ENCODE measurements at places on chromosomes 1 and 21. TPM values are rescaled to one million over a fixed set of nuclear protein-coding genes. Genes with fewer than 3 reads are reported as not detected.

GRCh38 chr21:41102281-41102680 is 65.7 kb upstream of the BACE2 start:
- no peak for DNase-seq

DNA sequence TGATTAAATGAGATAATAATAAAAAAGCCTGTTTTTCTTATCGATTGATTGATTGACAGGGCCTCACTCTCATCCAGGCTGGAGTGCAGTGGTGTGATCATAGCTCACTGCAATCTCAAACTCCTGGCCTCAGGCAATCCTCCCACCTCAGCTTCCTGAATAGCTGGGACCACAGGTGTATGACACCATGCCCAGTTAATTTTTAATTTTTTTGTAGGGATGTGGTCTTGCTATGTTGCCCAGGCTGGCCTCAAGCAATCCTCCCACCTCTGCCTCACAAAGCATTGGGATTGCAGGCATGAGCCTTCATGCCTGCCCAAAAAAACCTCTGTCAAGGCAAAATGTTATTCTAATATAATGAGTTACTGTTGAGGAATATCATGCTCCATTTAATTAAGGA is 346.4 kb upstream of the DAB1 start:
- DNase-seq: no peak

DNA sequence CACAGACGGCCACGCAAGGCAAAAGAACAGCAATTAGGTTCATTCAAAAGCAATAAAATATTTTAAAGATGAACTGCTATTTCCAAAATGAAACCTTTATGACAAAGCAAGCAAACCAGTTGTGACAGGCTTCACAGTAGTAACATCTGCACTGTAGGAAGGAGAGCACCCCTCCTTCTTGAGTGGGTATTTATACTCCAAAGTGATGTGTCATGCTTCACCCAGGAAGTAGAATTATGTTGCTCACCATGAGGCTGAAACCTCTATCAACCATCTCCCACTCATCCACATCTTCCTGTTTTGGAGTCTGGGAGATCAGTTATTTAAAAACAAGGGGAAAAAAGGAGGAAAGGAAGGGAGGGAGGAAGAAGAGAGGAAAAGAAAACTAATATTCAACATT is 885 bp downstream of the OR2T10 start:
- DNase-seq: no peak

GRCh38 chr1:43691871-43692815 is 15.2 kb upstream of the ST3GAL3 start:
- no peak for DNase-seq

DNA sequence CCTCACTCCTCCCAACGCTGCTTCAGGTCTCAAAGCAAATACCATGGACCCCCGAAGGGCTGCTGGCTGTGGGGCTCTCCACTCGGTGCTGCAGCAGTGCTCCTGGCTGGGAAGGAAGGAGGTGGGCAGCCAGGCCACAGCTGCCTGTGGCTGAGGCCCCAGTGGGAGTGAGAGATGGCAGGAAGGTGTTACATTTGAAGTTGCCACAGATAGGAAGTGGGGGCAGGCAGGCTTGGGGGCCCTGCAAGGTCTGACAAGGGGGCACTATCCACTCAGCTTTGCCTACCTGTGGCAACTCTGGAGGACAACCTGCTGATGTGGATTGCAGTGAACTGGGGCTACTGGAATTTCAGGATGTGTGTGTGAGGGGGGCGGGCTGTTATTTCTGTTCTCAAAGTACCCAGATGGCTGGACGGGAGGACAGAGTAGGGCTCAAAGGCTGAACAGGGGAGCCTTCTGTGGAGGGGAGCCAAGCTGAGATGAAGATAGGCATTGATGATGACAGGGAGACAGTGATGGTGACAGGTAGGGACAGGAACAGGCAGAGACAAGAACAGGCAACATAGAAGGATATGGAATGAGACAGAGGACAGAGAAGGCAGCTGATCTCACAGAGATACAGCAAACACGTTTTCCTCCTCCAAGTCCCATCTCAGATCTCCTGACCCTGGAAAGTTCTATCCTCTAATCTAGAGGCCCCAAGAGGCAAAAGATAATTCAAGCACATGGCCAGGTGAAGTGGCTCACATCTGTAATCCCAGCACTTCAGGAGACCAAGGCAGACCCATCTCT is 1.8 kb downstream of the ZNF683 start:
- no peak for DNase-seq

- no peak for DNase-seq
Observed at GRCh38 chr1:244346972-244347618, 104.6 kb downstream of the ADSS2 start.

DNA sequence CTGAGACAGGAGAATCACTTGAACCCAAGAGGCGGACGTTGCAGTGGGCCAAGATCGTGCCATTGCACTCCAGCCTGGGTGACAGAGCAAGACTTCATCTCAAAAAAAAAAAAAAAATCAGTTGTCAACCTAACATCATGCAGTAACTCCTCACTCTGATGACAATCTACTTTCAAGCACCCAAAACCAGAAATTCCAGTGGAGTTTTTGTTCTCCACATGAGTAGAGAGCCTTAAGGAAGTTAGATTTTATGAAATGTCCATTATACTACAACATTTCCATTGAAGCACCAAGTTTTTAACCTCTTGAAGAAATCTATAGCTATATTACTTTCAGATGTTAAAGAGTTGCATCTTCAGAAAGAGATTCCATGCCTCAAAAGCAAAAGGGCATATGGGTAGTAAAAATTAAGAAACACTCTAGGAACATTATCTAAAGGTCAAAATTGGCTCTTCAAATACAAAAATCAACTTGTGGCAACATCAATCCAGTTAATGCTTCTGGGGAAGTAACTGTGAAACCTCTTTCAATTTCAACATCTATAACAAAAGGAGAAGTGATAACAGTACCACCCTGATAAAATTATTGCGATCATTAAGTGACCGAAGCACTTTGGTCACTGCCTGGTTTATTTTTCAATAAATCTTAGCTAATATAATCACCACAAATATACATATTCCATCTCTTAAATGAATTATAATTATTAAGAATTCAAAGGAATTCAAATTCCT is 7.7 kb downstream of the LPGAT1 start:
- no peak for DNase-seq

FMO3 gene
- total RNA-seq: 0.12 TPM

LCE6A gene
- total RNA-seq: not detected

MASP2 gene
- 0.25 TPM for total RNA-seq

FCGR3A gene
- 0.17 TPM for total RNA-seq

GCSAML gene
- total RNA-seq: not detected

FLG2 gene
- total RNA-seq: not detected

All from HCT116 (cell line).